ENCODE measurements at places on chromosomes 12 and 14.

DNA sequence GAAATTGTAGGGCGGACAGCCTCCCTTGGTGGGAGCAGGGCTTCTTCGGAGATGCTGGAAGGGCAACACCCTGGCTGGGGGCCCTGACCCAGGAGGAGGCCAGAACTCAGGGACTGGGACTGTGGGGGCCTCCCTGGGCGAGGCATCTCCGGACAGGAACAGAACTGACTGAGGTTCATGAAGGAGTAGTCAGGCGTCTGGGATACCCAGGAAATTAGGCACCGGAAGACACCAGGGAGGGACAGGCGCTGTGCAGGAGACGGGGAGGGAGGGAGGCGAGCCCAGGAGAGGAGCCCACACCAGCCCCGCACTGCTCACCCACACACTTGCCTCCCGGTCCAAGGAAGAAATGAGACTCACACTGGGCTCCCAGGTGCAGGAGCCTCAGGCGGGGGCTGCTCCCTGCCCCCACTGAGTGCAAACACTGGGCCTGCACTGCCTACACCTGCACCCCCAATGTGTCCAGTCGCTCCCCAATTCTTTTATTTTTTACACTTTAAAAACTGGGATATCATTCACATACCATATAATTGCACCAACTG is 262.6 kb upstream of the SFSWAP start:
- no peaks in the 10 kb centered on the region for H3K4me1 ChIP-seq
- DNase-seq, result no peak
- H3K27me3 ChIP-seq, result no peaks in the 10 kb centered on the region
- H3K4me3 ChIP-seq, result no peak overlapping the region

DNA sequence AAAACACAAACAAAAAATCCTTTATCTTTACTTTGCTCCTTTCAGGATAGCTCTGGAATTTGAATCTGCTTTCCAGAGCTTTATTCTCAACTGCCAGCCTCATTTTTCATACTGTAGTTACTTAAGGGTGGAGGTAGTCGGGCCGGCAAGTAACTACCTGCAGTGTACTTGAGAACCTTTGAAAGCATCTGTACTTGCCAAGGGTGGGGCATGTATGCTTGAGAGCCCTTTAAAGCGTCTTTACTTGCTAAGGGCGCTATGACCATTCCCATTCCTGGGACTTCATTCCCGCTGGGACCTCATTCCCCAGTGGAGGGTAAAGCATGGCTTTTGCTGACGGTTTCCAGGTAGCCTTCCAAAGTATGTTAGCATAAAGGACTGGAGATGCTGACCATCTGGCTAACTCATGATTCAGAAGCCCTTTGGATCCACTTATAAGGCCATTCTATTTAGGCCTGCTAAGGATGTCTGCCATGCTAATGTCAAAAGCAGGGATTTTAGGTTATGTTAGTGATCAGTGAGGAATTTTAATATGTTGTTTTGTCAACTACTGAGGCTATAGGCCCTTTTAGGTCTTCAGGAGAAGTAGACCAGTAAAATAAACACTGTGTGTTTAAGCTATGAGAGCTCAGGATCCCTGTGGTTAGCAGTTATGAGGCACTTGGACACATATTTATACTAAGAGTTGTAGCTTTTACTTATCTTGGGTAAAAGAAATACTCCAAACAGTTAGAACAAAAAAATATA is 74.9 kb downstream of the CRADD start:
- H3K36me3 ChIP-seq, result no peaks in the 10 kb centered on the region
- no peak for DNase-seq
- no peak overlapping the region for H3K4me3 ChIP-seq
- no peaks in the 10 kb centered on the region for H3K27me3 ChIP-seq

DNA sequence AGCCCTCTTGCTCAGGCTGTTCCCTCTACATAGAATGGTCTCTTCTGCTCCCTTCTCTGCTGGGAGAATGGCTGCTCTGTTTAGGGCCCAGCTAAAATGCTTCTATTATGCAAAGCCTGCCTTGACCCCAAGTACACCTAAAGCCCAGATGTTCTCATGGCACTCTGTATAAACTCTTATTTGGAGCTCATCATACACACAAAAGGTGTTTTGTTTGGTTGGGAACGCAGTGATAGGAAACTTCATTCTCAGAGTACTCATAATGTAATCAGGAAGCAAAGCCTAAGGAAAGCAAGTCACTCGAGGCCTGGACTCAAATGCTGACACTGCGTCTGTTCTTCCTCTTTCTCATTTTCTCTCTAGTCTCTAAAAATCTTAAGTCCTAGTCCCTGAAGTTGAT is 38.2 kb upstream of the SYCP3 start:
- no peaks in the 10 kb centered on the region for H3K27me3 ChIP-seq
- no peak overlapping the region for H3K4me3 ChIP-seq
- no peaks in the 10 kb centered on the region for H3K36me3 ChIP-seq
- no peak overlapping the region for H3K27ac ChIP-seq

DNA sequence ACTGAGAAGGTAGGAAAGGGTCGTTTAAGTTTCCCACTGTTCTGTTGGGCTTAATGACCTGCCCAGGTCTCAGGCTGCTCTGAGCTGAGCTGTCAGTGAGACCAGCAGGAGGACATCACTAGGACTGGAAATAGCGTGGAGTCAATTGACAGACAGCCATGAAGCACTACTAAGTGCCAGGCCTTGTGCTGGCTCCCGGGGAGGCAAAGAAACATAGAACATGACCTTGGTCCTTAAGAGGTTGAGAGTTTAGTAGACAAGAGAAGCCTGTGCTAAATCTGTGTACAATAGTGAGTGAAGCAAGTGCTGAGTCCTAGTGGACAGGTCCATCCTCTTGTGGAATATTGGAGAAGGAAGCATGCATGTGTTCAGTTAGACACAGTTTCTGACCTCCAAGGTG is 239.2 kb downstream of the CACNA1C start:
- no peaks in the 10 kb centered on the region for H3K27me3 ChIP-seq
- H3K36me3 ChIP-seq, result no peaks in the 10 kb centered on the region
- no peak for DNase-seq
- H3K4me3 ChIP-seq, result no peak overlapping the region

- H3K36me3 ChIP-seq, result no peaks in the 10 kb centered on the region
- DNase-seq, result no peak
- no peak overlapping the region for H3K4me3 ChIP-seq
- no peak overlapping the region for H3K27ac ChIP-seq
- H3K27me3 ChIP-seq, result no peaks in the 10 kb centered on the region
- H3K4me1 ChIP-seq, result peaks cover 5% of the 10 kb centered on the region
Observed at GRCh38 chr12:122908915-122909314, 13.0 kb upstream of the VPS37B start.

- H3K27me3 ChIP-seq, result no peaks in the 10 kb centered on the region
- H3K4me3 ChIP-seq, result no peak overlapping the region
- no peak for DNase-seq
- no peaks in the 10 kb centered on the region for H3K36me3 ChIP-seq
- H3K27ac ChIP-seq, result no peak overlapping the region
Observed at GRCh38 chr12:109193896-109194295, 77.5 kb downstream of the ACACB start.

DNA sequence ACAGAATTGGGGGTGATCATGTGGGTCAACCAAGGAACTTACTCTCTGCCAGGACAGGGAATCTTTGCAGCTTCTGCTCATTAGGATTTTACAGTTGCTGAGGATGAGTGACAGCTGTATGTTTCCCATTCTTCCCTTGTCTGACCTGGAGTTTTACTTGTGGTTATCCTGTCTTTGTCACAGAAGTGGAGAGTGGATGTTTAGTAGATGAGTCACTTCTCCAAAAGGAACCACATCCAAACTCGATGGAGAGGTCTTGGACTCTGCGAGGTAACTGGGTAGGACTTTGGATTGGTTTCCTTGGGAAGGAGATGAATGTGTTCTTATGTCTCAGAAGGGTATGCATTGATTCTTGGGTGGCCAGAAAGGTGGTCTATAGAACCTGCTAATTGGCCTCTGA is 53.8 kb upstream of the USP44 start:
- peaks cover 5% of the 10 kb centered on the region for H3K4me1 ChIP-seq
- no peak for DNase-seq
- no peaks in the 10 kb centered on the region for H3K36me3 ChIP-seq
- no peak overlapping the region for H3K27ac ChIP-seq
- H3K4me3 ChIP-seq, result no peak overlapping the region

DNA sequence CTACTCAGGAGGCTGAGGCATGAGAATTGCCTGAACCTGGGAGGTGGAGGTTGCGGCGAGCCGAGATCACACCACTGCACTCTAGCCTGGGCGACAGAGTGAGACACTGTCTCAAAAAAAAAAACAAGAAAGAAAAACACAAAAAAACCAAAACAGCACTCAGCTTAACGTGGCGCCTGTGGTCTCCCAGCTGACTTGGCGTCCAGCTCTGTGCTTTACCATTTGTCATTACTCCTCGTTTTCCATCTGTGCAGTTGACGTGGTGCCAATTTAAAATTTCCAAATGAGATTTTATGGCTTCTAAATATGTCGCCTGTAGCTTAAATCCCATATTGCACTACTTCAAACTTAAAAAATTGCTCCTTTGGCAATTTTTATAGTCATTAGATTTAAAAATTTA is 2.0 kb downstream of the MGP start:
- DNase-seq, result no peak
- H3K27me3 ChIP-seq, result no peaks in the 10 kb centered on the region
- peaks cover 10% of the 10 kb centered on the region for H3K4me1 ChIP-seq
- H3K36me3 ChIP-seq, result no peaks in the 10 kb centered on the region

GRCh38 chr14:52352061-52352491 is 38.0 kb downstream of the PTGER2 start:
- DNase-seq, result no peak
- H3K4me1 ChIP-seq, result peaks cover 7% of the 10 kb centered on the region
- no peaks in the 10 kb centered on the region for H3K27me3 ChIP-seq

- H3K36me3 ChIP-seq, result no peaks in the 10 kb centered on the region
- no peaks in the 10 kb centered on the region for H3K27me3 ChIP-seq
- peaks cover 10% of the 10 kb centered on the region for H3K4me1 ChIP-seq
- H3K27ac ChIP-seq, result no peak overlapping the region
- DNase-seq, result no peak
Observed at GRCh38 chr12:2832550-2833127, 2.2 kb downstream of the NRIP2 start.

DNA sequence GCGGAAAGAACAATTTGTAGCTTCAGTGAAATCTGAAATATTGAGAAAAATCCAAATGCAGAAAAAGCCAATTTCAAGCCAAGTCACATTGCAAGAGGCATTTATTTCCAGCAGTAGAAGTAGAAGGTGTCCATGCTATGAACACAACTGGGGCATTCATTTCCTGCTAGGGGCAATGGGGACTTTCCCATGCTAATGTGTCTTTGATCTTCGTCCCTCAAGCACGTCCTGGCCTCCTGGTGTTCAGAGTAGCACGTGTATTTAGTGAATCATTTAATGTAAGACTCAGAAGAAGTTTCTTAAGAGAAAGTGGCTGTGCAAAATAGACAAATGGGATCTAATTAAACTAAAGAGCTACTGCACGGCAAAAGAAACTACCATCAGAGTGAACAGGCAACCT is 267.9 kb downstream of the TMEM132C start:
- no peak for DNase-seq
- no peak overlapping the region for H3K4me3 ChIP-seq
- H3K27ac ChIP-seq, result no peak overlapping the region
- no peaks in the 10 kb centered on the region for H3K36me3 ChIP-seq
- H3K4me1 ChIP-seq, result no peaks in the 10 kb centered on the region

Data from ovary (tissue), 10 donors.